ENCODE measurements at places on chromosomes 13 and 19.

- DNase-seq, result no peak
Measured at GRCh38 chr19:48813123-48813913, 2.5 kb upstream of the BCAT2 start.

- no peak for DNase-seq
Measured at GRCh38 chr13:40609972-40610726, 56.3 kb downstream of the FOXO1 start.

GRCh38 chr19:1457031-1457739, 7.3 kb downstream of the APC2 start:
- DNase-seq, result no peak

GRCh38 chr19:30881281-30881680, 468.0 kb downstream of the TSHZ3 start:
- DNase-seq, result no peak

DNA sequence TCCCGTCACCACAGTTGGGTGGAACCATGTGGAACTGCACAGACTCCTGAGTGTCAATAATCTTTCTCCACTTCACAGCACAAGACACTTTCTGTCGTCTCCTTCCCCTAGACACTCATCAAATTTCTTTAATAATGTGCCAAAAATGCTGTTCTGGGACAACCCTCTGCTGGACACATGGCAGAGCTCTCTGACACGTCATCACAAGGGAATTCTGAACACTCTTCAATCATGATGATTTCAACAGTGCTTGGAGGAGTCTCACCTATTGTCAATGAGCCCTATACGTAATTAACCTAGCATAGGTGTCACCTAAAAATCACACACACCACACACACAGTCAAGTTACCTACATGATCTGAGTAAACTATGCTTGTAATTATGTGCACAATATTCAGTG, 141.3 kb downstream of the STOML3 start:
- DNase-seq, result no peak
